Gastroesophageal sphincter (tissue), 4 donors: ENCODE measurements at places on chromosomes 2 and 18. TPM values are rescaled to one million over a fixed set of nuclear protein-coding genes. Genes with fewer than 3 reads are reported as not detected.
A peak's percentile ranks its signal among the peaks of the same experiment; 100 is the strongest.

The CRYGD gene
- total RNA-seq, result not detected

The TXNDC2 gene
- not detected for total RNA-seq

- no peak for ATAC-seq
Observed at GRCh38 chr2:202112041-202112440, 39.0 kb downstream of the KIAA2012 start.

GRCh38 chr18:10114717-10115463, 201.1 kb downstream of the VAPA start:
- ATAC-seq, result no peak

- no peak for ATAC-seq
Observed at GRCh38 chr2:155035308-155035707, 336.8 kb downstream of the KCNJ3 start.

The RAX gene
- total RNA-seq, result not detected

DNA sequence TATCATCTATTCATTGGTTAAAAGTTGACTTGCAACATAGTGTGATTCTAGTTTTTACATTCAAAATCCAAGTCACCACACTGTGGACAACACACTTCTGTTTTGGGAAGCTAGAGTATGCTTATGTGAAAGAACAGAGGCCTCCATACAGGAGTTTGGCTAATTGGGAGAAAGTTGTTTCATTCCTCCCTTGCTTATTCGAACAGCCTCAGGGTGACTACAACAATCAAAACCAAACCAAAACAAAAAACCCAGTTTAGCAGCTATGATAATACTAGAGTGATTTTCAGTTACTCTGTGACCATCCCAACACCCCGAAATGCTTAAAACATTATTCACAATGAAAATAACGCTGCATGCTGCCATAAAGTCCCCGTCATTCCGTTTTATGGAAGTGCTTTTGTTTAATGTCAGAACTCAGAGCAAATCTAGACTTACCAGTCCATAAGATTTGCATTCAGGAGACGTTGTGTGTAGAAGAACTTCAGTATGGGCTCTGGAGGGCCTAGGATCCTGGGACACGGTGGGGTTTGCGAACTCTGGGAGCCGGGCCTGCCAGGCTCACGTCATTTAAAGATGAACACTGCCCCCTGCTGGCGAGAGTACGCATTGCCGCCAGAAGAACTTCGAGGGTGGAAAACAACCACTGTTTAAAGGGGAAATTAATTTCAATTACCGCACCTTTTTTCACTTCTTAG, 111.4 kb downstream of the FTCDNL1 start:
- ATAC-seq, result no peak

GRCh38 chr2:45007961-45008295, 1.3 kb downstream of the SIX2 start:
- no peak for ATAC-seq

GRCh38 chr2:9473985-9474360, 378 bp upstream of the IAH1 start:
- ATAC-seq, result peak; percentile 48

The CHRND gene
- not detected for total RNA-seq

DNA sequence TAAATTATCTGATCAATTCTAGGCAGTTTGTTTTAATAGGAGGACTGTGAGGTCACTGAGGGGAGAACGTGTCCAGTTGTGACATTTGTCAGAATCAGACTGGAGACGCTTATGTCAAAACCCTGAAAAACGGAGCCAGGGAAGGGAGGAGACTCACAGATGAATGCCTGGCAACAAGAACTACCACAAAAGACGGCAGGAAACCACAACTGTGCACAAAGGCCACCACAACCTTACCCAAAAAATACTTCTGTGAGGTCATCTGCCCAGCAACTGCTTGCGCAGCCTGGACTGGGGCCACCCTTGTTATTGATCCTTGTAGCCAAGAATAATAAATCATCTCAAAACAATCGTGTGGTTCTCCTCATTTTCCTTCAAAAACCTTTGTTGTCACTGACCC, 173.0 kb upstream of the ALKAL2 start:
- ATAC-seq, result no peak

The NEUROD1 gene
- total RNA-seq, result not detected

- ATAC-seq, result no peak
Observed at GRCh38 chr2:85951351-85952067, 62.7 kb upstream of the ST3GAL5 start.

GRCh38 chr2:59655809-59656208, 897.6 kb downstream of the BCL11A start:
- ATAC-seq, result no peak

DNA sequence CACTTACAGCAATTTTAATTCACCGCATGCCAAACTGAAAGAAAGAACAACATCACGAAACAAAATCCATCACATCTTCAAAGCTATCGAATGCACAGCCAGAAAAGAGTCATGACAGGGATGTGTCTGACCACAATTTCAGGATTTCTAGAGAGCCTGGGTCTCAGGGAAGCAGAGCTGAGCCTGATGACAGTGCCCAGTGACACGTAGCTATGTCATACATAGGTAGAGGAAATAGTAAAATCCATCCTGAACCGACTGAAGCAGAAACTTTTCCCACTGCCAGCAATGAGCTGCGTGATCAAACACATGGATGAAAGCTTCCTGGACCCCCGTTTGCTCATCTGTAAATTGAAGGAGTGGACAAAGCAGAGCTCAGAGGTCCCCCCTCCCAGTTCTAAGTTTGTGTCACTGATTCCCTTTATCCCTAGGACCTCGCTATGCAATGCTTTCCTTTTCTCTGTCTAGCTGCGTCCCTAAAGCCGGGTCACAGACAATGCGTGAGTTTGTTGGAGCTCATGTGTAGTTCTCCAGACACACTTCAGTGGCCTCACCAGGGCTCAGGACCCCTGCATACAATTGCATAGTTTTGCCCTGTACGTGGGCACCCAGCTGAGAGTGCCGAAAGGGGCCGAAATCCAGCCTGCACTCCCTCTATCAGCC, 37.6 kb downstream of the CCBE1 start:
- no peak for ATAC-seq

GRCh38 chr2:162058973-162059668, 14.9 kb downstream of the DPP4 start:
- no peak for ATAC-seq

The TEKT4 gene
- not detected for total RNA-seq

- ATAC-seq, result no peak
Observed at GRCh38 chr2:55875434-55876135, 48.0 kb downstream of the EFEMP1 start.

- no peak for ATAC-seq
Observed at GRCh38 chr2:44130441-44130840, 38.2 kb upstream of the PPM1B start.

The DLX1 gene
- 0.40 TPM for total RNA-seq

GRCh38 chr2:164697688-164698461, 76.6 kb upstream of the GRB14 start:
- ATAC-seq, result no peak

DNA sequence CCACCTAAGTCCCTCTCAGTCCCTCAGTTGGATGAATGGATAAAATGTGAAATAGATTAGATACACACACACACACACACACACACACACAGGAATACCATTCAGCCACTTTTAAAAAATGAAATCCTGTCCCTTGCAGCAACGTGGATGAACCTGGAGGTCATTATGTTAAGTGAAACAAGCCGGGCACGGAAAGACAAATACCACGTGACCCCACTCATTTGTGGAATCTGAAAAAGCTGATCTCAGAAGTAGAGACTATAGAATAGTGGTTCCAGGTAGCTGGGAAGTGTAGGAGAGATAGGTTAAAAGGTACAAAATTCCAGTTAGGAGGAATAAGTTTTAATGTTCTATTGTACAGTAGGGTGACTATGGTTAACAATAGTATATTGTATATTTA, 31.0 kb downstream of the TTC32 start:
- ATAC-seq, result no peak

The NABP1 gene
- total RNA-seq, result 2.8 TPM

DNA sequence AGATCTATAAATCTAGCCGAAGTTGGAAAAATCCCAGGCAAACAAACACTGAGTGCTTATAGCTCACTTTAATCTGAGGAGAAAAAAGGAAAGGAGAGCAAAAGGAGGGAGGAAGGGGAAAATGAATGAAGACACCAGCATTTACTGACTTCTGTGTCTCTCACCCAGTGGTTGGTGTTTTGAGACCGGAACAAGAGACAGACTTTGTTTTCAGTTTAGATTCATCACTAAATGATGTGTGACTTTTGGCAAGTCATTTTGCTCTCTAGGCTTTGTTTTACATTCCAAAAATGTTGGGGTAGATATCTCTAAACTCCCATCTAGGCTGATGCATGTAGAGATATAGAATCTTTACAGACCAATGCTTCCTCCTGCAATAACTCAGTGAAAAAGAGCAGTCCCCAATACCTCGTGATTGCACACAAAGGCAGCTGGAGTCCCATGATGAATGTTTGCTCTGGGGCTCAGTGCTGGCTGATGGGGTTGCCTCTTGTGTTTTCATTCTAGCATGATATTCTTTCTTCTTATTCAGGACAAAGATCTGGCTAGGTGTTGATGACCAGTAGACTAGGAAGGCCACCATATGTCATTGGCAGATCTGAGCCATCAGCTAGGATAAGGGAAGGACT, 51.4 kb downstream of the TRIB2 start:
- no peak for ATAC-seq

DNA sequence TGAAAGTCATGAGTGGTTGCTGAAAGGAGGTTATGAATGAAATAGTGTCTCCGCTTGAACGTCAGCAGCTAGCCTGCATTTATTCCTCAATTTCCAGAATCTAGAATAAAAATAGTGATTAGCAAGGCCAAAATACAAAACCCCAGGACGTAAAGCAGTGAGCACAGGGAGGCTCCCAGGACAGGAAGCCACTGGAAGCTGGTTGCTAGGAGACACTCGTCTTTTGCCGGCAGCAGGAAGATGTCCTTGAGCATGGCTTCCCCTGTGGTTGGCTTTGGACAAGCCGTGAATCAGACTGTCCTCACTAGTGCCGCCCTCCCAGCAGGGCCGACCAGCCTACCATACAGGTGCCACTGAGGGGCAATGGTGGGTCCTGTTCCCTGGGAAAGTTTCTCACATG, 374.4 kb downstream of the MTX2 start:
- no peak for ATAC-seq

The TDRD15 gene
- 0.73 TPM for total RNA-seq

DNA sequence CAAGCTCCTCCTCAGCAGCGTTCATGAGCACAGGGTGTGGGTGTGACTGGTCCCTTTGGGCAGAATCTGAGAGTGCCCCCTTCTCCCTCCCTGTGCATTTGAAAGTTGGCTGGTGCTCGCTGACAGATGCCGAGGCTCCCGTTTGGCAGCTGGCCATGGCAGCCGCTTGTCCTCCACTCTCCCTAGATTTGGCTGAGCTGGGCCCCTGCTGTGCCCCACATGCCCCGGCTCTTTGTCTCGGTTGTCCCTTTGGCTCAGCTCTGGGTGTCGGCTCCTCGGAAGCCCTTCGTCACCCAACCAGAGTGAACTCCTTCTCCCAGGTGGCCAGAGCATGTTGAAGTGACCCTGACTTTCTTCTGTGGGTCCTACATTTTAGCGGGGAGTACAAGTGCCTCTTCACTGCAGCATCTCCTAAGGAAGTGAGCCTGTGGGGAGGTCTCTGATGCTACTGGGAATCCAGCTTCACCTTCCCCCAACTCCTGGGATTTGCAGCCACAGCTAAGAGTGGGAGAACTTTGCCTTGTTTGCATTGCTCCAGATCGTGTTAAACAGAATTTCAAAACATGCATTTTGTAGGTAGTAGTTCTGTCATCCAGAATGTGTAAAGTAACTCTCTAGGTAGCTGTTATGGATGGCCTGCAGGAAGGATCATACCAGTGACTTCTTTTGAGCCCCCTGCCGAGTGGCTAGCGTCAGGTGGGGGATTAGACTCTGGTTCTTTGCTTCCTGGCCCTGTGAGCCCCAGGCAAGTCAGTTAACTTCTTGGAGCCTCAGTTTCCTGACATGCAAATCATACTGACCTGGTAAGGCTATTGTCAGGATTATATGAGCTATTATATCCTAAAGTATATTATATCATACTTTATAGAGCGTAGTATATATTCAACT, 24.2 kb downstream of the HPCAL1 start:
- ATAC-seq, result no peak

The MAPK4 gene
- total RNA-seq, result 9.4 TPM

DNA sequence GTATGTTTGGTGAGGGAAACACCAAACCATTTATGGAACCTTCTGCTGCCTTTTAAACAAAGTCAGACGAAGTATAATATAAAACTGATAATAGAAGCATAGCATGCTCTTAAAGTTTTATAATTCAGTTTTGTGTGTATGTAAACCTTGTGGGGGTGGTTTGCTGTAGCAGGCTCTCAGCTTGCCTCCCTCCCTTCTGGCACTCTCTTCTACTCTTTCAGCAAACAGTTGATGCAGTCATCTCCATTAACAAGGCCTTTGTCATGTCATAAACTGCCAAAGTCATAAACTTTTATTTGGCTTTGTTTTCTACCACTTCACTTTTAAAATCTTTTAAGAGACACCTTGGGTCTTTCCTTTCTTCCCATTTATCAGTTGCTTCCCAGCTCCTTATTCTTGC, 448.2 kb upstream of the SETBP1 start:
- no peak for ATAC-seq

The SPRED2 gene
- 12.5 TPM for total RNA-seq

The SLC30A3 gene
- total RNA-seq, result not detected

DNA sequence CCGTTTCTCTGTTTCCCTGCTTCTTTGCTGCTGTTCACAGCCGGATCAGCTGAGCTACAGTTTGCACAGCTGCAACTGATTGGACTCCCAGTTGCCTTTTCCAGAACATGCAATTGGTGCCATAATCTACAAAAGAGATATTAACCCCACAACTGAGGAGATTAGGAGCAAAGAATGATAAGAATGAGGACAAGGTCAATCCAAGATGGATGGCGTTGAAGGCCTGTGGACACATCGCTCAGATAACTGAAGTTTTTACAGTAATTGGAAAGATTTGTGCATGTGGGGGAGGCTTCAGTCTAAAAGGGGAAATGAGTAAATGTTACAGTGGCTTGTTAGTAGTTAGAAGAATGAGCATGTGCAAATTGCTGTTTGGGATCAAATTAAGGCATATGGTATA, 263.2 kb downstream of the TGIF1 start:
- no peak for ATAC-seq

DNA sequence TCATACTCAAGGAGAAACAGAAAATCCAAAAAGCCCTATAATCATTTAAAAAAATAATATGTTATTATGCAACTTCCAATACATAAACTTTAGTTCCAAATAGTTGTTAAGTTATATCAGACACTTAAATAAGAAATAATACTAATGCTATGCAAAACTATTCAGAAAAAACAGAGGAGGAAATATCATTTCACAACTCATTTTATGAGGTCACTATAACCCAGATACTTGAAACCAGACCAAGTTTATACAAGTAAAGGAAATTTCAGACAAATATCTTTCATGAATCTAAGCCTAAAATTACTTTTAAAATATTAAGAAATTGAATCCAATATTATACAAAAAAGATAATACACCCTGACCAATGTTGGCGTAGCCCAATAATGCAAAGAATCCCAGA, 260.8 kb downstream of the CD226 start:
- no peak for ATAC-seq

The CD302 gene
- 60.0 TPM for total RNA-seq

GRCh38 chr2:241307055-241307454, 8.4 kb downstream of the HDLBP start:
- ATAC-seq, result no peak

GRCh38 chr2:3631161-3631850, 26.7 kb upstream of the ALLC start:
- ATAC-seq, result no peak
